Amniotic stem cell (primary cell): ENCODE measurements at places on chromosomes 5 and 9.
A peak's percentile ranks its signal among the peaks of the same experiment; 100 is the strongest.

- peak; percentile 23 for DNase-seq
Observed at GRCh38 chr5:167573370-167574127, 717.9 kb upstream of the WWC1 start.

GRCh38 chr5:137333475-137333874 is 165.7 kb downstream of the SPOCK1 start:
- DNase-seq = no peak

- no peak for DNase-seq
Observed at GRCh38 chr5:624951-625230, 12.8 kb downstream of the CEP72 start.

DNA sequence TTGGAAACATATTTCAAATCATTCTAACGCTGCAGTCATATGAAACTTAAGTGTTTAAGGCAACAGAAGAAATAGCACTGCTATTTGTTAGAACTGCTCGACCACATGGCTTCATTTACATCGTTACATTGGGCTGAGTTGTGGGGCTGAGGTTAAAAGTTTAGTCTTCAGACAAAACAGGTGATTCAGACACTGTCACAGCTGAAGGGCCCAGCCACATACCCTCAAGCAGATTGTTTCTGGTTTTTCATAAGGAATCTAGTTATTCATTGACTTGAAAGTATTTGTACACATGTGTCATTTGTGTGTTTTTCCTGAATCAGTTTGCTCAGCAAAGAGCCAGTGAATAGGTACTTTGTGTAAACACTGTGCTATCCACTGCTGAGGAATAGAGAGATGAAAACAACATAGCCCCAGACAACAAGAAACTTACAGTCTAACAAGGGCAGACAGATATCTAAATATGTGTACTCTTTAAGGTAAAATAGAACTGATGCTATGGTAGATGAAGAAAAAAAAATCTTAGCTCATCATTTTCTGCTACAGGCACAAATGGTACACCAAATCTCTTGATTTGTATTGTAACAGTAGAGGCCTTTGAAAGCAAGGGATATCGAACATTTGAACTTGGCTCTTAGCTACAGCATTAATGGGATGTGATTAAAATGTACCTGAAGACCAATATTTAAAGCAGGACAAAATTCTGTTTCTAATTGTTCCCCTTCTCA is 357.6 kb upstream of the RPS23 start:
- DNase-seq = no peak

DNA sequence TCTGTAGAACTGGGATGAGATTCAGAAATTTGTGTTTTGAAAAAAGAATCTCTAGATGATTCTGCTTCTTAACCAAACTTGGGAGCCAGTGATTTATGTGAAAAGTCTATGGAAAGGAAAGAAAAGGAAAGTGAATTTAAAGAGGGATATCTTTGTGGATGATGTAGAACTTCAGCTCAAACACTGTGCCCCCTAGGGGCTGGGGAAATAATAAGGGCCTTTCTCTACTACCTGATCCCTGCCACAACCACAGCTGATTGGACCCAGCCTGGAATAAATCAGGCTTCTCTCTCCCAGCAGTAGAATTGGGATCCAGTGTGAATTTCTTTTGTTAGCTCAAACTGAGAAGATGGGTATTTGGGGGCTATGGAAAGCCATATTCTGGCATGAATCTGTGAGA is 155.0 kb downstream of the PRELID2 start:
- DNase-seq = no peak

DNA sequence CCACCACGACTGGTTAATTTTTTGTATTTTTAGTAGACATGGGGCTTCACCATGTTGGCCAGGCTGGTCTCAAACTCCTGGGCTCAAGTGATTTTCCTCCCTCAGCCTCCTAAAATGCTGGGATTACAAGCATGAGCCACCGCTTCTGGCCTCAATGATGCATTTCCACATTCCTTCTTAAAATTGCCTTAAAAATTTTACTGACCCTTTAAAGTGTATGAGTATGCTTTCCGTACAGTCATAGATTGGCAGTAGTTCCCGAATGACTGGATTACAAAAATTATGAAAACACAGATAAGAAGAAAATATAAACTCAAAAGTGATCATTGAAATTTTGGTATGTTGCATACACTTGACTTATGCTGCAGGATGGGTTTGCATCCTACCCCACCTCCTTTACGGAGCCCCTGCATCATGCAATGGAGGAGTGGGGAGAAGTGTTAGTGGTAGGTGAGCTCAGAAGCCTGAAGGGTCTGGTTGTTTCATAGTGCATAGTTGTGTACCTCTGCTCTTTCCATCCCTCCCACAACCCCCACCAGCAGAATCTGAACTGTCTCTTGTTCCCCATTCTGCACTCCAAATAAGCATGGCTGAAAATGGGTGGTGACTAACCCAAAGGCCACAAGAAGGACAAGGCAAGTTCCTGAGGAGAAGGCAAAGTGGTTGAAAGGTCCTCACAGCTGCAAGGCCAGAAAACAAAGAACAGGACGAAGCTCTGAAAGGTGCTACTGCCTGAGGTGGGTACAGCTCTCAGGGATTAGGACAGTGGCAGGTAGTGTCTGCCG is 26.8 kb downstream of the ANKRD55 start:
- no peak for DNase-seq

GRCh38 chr5:125891061-125891725 is 532.0 kb upstream of the GRAMD2B start:
- DNase-seq = no peak

DNA sequence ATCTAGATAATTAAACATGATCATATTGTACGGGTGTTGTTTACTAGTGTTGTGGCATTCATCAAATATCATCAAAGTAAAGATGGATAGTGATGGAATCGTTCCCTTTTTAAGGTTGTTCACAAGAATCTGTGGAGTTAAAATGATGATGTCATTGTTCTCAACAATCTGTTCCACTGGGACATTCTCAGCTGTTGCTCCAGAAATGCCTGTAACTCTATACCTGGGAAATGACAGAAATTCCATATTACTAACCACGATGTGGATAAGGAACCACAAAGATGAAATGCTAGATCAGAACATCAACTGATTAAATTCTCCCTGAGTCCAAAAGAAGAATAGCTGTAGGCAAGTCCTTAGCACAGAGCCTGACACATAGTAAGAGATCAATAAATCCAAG is 38.0 kb downstream of the RIGI start:
- peak; percentile 4 for DNase-seq

DNA sequence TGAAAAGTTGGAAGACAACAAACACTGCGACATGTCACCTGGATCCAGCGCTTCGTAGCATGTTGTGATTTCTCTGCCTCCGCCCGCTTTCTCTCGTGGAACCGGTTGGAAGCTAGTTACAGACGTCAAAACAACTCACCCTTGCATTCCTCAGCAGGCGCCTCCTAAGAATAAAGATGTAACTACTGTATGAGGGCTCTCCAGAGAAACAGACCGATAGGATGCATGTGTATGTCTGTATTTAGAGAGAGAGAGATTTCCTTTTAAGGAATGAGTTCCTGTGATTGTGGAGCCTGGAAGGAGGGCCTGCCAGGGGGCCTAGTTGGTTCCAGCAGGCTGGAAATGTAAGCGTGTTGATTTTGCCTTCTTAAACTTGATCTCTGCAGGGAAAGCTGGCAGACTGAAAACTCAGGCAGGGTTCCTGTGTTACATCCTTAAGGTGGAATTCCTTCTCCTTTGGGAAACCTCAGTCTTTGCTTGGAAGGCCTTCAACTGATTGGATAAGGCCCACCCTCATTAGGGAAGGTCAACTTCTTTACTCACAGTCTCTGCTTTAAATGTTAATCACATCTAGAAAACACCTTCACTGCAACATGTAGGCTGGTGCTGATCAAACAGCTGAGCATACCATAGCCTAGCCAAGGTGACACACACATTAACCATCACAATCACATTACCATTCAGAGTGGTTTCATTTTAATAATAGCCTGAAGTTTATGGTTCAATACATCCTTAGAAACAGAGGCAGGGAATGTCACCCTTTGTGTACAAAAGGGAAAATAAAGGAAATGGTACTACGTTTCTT is 163.8 kb downstream of the SYK start:
- DNase-seq = no peak

GRCh38 chr5:2352101-2352861 is 399.2 kb downstream of the IRX2 start:
- no peak for DNase-seq

DNA sequence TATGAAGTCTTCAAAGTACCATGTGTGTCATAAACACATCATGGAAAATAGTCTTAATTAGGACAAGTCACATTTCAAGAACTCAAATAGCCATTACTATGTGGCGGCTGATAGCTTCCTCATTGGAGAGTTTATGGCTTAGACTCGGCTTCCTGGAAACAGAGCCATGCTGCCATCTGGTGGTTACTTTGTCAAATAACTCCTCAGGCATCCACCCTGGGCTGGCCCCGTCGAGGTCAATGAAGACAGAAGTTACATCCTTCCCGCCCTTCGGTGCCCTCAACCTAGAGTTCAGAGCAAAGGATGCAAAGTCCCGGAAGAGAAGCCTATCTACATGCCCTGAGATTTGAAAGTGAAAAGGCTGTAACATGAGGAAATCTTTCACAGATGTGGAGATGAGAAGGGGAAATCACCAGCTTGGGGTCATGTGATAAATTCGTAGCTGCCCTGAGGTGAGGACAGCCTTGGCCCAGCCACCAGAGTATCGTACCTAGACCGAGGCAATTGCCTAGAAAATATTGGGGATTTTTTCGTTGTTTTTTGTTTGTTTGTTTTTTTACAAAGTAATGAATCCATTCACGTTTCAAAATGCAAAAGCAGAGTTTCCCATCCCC is 45.5 kb upstream of the ZNF169 start:
- DNase-seq = peak; percentile 51

DNA sequence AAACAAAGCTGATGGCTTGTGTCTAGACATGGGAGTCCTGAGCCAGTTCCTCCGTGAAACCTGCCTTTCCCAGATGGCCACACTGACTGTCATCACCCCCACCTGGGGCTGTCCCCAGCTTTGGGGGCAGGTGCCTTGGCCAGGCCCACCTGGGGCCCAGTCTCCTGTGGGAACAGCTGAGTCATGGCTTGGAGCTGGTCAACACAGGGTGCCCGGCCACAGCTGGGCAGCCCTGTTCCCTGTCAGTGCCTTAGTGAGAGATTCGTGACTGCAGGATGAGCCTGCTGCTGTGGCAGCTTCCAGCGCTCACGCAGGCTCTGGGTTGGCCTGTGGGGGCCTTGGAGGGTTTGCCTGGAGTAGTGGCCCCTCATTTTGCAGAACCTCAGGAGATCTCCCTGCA is 56.5 kb downstream of the COL5A1 start:
- DNase-seq = no peak

DNA sequence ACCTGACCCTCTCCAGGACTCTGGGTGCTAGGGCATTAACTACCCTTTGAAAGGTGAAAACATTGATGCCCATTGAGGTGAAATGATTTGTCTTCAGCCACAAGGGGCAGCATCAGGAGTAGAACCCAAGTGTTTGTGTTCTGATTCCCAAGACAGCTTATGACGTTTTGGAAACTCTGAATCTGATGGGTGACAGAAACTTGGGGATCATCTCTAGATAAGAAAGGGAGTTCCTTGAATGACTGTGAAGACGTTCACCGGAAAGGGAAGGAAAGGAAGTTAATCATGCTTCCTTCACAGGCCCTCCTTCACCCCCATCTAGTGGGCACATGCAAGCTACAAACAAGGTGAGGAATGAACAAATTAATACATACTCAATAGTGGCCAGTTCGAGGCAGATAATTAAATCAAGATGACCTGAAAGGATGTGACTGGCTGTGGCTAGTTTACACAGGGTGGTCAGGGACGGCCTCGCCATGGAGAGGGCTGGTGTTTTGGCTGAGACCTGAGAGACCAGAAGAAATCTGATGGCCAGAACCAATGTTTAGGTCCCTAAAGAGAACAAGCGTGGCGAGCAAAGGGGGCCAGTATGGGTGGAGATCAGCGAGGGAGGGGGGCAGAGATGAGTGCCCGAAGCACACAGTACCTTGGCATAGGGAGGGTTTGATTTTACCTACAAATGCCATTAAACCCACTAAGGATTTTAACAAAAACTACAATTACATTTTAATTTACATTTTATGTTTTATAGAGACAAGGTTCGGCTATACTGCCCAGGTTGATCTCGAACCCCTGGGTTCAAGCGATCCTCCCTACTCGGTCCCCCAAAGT is 937 bp upstream of the SLC26A2 start:
- DNase-seq = peak; percentile 71

DNA sequence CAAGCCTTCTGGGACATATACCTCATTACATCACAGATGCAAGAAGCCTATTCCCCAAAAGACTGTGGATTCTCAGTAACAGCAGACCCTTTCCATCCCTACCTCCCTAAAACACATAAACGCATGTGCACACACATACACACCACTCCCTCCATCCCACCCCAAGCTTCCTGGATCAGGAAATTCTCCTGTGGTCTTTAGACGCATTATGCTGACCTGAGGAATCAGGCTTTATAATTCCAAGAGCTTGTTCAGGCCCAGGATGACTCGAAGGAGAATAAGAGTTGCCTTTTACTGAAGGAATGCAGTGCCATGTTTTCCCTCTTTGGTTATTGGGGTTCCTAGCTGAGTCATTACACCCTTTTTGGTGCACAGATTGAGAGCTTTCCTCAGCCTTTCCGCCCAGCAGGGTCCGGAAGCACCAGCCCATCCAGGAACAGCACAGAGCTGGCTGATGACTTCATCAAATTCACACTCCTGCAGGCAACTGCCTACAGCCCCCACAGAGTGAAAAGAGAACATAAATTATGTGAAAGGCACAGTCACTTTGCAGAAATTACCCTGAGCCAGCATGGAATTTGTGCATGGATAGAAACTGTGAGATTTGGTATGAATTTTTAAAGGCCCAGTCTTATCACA is 385.0 kb upstream of the TRPC7 start:
- no peak for DNase-seq

DNA sequence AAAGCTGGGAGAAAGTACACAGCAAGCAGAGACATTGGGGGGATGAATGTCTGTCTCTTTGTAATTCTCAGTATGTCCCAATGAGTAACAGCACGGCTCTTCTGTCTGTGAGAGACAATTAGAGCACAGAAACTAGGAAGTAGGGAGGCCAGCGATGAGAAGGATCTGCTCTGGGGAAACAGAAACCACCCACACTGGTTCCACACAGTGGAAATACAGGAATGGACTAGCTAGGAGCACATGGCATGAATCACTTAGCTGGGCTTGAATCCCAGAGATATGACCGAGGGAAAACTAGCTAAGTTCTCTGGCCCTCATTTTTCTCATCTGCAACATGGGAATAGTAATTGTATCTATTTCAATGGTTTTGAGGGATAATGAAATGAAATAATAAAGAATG is 895.9 kb downstream of the TLE4 start:
- DNase-seq = no peak

GRCh38 chr5:59038798-59039295 is 456.0 kb downstream of the RAB3C start:
- DNase-seq = no peak

- no peak for DNase-seq
Observed at GRCh38 chr5:87347272-87347671, 65.5 kb downstream of the CCNH start.

- DNase-seq = peak; percentile 71
Observed at GRCh38 chr5:115842089-115842935, 577 bp downstream of the AP3S1 start.
